D721Med (cell line): ENCODE measurements at places on chromosomes 2 and 18.

- DNase-seq: no peak
Measured at GRCh38 chr18:36667811-36668210, 161.0 kb downstream of the TPGS2 start.

DNA sequence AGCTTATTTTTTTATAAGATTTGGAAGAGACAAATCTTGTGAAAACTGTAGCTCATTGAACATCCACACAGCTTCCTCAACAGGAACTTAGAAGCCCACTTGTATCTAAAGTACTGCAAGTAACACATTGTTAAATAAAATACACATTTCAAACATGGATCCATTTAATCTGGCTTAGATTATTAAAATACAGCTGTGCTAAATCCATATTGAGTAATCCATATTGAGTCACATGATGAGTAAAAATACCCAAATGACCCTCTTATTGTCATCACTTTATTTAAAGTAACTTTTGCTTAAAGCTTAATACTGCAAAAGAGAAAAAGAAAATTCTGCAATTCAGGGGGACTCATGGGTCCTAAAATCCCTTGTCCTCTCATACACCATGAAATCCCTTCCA is 133.3 kb downstream of the OSR1 start:
- DNase-seq: no peak

GRCh38 chr2:70767079-70767698 is 811 bp downstream of the ADD2 start:
- DNase-seq: no peak

- no peak for DNase-seq
Measured at GRCh38 chr2:54420524-54421172, 35.5 kb upstream of the SPTBN1 start.

DNA sequence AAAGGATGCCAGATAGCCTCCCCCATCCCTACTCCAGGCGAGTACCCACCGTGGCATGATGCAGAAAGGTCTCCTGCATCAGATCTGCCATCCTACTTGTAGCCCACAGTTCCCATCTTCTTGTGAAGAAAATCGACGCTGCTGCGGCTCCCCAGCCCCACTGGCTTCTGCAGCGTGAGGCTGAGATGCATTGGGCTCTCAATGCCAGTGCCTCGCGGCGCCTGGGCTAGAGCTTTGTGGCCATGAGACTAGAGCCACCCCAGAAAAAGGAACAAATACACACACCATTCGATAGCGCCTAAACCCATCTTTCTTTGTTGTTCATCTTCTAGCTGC is 2.8 kb downstream of the NOL4 start:
- DNase-seq: no peak

DNA sequence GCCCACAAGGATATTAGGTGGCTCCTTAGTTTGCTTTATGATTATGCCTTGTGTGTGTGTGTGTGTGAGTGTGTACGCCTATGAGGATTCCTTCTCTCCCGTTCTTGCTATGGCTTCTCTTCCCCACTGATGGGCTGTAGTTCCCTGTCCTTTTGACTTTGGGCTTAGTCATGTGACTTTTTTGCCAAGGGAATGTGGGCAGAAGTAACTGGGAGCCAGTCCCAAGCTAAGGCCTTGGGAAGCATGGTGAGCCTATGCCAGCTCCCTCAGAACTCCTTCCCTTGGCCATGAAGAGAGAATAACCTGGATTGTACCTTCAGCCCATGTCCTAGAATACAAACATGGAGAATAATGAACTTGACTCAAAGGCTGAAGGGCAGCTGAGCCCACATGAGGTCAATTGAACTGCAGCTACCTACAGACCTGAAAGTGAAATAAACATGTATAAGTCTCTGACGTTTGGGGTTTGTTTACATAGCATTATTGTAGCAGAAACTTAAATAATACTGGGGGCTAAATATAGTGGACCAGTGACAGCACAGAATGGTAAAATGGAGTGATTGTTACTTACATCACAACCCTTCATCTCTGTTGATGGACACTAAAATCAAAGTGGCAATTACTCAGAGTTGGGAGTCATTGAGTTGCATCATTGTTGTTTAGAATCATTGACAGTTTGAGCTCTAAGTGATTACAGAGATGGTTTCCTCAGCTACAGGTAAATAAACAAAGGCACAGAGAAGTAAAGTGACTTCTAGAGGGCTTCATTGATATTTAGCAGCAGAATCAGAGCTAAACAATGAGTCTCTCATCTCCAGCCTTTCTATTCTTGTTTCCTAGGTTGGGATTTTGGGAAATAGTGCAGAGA is 15.3 kb upstream of the IL36G start:
- no peak for DNase-seq

DNA sequence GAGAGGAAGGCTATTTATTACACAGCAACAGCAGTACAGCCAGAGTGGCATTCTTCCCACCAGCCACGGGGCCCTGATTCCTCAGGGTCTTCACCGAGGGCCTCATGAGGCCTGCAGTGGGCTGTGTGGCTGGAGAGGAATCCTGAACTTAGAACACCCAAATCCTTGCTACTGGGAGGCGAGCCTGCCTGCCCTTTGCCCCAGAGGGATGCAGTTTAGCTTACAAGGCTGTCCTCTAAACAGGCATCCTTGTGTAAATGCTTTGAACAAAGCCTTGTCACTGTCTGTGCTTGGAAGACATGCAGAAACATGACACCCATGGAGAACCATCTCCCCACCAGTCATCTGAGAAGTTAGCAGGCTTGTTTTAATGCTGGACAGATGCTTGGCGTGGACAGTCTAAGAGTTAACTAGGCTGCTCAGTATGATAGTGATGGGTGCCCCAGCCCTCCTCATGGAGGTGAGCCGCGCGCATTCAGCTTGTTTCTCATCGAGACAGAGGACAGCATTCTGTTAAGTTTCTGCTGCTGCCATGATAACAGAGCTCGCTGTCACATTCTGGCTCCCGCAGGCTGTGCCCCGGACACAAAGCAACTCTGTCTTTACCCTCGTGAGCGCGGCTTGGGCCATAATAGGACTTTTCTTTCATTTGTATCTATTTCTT is 42.9 kb downstream of the ADI1 start:
- DNase-seq: no peak

DNA sequence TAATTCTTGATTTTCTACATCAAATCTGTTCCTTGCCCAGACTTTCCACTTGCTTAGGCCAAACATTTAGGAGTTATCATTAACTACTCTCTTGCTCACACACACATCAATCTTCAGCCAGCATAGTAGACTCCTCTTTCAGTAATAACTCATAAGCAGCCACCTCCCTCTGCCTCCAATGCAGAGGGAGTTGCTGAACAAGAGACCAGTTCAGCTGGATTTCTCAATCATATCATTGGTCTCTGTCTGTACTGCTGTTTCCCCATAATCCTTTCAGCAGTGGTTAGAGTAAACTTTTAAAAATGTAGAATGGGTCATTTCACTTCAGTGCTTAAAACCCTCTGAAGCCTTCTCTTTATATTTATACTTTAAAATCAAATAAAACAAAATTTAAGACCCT is 112.9 kb downstream of the SLC39A10 start:
- DNase-seq: no peak

- no peak for DNase-seq
Measured at GRCh38 chr2:42965196-42965595, 172.8 kb upstream of the HAAO start.

- DNase-seq: no peak
Measured at GRCh38 chr2:4882941-4883340, 809.2 kb upstream of the SOX11 start.

DNA sequence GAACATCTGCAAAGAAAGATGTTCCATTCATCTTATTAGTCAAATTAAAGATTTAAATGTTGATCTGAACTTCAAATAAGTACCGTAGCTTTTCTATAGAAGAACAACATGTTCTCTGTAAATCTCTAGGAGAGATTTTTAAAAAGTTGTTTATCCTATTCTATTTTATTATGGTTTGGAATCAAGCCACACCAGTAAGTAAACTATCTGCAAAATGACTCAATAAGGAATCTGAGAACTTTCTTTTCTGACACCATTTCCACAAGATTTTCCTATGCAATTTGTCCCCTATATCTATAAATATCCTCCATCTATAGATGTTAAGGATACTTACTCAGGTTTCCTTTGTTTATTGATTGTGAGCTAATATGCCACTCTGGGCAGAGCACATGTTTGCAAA is 736.6 kb downstream of the CBLN2 start:
- no peak for DNase-seq

- no peak for DNase-seq
Measured at GRCh38 chr18:48908916-48909315, 41.8 kb downstream of the SMAD7 start.

- DNase-seq: no peak
Measured at GRCh38 chr18:49243391-49243790, 217.1 kb downstream of the DYM start.

DNA sequence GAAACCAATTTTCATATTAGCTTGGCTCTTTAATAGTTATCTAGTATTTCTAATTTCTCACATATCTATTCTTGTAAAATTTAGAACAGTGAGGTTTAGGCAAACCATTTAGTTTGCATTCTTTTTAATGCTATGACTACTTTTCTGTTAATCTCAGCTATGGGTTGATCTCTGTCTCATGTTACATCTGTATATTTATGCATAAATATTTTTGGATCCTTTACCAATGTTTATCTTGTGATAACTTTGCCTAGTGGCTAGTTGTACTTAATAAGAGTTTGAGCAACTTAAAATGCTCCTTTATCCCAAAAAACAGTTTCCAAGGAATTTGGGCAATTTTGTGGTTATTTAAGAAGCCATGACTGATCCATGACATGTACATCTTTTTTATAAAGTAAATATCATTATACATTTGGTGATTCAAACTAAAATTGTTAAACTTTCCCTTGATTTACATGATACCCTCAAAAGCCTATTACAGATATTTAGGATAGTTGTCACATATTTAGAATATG is 86.3 kb downstream of the R3HDM1 start:
- DNase-seq: no peak

GRCh38 chr2:73212448-73213176 is 1.4 kb upstream of the SMYD5 start:
- peak; percentile 71 for DNase-seq

- DNase-seq: no peak
Measured at GRCh38 chr18:2850816-2851215, 4.0 kb downstream of the EMILIN2 start.
